ENCODE measurements at places on chromosomes 6 and 20. TPM values are rescaled to one million over a fixed set of nuclear protein-coding genes. Genes with fewer than 3 reads are reported as not detected.

The FLRT3 gene
- polyA plus RNA-seq: 0.26 TPM

The CEP85L gene
- 9.1 TPM for polyA plus RNA-seq

The CAGE1 gene
- 0.12 TPM for polyA plus RNA-seq

The CFB gene
- polyA plus RNA-seq: 0.86 TPM

The IMPG1 gene
- polyA plus RNA-seq: not detected

The PPP1R14C gene
- 0.90 TPM for polyA plus RNA-seq

The DDX43 gene
- polyA plus RNA-seq: 0.60 TPM

The FAM83C gene
- polyA plus RNA-seq: not detected

The OR2J1 gene
- polyA plus RNA-seq: not detected

The EMILIN3 gene
- polyA plus RNA-seq: 0.53 TPM

The RHAG gene
- not detected for polyA plus RNA-seq

The FABP7 gene
- 14.5 TPM for polyA plus RNA-seq

The RAD21L1 gene
- 0.38 TPM for polyA plus RNA-seq

The PHACTR1 gene
- polyA plus RNA-seq: 6.0 TPM

The SLC22A7 gene
- polyA plus RNA-seq: 0.14 TPM

DNA sequence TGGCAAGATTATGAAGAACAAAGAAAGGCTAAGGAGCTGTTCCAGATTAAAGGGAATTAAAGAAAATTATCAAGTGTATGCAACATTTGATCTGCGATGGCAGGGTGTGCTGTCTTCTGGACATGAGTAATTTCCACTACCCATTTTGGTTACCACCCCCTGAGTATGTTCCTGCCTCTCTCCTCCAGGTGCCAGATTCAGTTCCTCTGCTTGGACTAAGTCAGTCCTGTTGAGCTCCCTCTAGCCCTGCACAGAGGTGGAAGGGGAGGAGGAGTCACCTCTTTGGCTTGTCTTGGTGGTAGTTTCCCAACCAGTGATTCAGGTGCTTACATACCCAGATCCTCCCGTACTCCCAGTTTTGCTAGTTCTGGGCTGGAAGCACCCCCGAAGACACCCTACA is 22.2 kb upstream of the SNRPB2 start:
- DNase-seq: no peak

GRCh38 chr6:72553531-72554511 is 68.0 kb upstream of the KCNQ5 start:
- DNase-seq: peak; percentile 47

GRCh38 chr20:58981628-58982364 is 740 bp downstream of the NELFCD start:
- no peak for DNase-seq

DNA sequence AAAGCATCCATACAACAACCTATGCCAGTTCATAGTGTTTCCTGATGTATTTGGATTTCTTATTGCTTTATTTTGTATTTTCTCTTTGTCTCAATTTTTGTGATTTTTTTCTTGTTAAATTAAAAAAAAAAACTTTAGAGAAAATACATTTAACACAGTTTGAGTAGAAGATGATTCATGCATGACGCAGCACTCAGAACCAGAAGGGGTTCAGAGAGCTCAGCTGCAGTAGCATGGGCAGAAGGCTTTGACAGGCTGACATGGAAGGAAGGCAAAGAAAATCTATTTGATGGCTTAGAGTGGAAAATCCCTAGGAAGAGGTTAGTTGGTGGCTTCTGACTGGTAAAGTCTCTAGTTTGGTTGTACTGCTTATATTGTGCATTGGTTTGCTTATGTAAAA is 207.2 kb upstream of the STXBP5 start:
- DNase-seq: no peak

- DNase-seq: no peak
Measured at GRCh38 chr6:15145821-15146220, 100.0 kb upstream of the JARID2 start.

DNA sequence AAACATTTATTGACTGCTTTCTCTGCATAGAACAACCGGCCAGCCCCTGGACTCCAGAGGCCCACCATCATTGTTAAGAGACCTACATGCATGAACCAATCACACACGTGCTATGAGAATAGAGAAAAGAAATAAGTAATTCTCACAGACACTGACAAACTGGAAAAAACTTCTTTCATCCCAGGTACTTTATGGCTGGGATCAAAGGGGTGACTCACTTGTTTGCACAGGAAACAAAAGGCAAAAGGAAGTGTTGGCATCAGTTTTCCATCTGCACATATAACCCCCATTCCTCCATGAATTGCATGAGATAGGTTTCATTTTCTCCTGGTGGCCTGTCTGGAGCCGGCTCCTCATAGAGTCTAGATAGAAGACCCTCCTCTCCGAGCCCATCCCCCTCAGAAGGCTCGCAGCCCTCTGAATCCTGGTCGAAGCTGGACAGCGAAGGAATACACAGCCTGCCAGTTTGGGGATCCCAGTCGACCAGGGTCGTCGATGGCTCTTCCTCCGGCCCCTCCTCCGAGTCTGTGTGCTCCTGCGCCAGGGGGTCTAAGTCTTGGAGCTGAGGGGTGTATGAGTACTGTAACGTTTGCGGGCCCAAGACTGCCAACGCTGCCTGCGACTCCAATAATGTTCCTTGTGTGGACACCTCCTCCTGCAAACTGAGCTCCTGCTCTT is 43.3 kb downstream of the IL20RA start:
- DNase-seq: peak; percentile 56

DNA sequence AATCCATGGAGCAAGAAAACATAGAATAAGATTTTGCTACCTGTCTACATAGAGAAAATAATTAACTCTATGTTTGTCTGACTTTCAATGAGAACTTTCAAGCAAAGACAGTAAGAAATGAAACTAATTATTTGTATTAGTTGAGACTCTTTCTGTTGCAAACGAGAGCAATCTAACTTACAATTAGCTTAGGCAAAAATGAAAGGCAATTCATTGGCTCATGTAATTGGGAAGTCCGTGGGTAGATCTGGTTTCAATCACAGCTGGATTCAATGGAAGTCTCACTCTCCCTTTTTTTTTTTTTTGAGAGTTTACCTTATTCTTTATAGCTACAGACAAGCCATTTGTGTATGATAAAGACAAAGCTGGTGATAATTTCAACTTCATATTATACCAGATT is 68.2 kb upstream of the STXBP5 start:
- peak; percentile 30 for DNase-seq

DNA sequence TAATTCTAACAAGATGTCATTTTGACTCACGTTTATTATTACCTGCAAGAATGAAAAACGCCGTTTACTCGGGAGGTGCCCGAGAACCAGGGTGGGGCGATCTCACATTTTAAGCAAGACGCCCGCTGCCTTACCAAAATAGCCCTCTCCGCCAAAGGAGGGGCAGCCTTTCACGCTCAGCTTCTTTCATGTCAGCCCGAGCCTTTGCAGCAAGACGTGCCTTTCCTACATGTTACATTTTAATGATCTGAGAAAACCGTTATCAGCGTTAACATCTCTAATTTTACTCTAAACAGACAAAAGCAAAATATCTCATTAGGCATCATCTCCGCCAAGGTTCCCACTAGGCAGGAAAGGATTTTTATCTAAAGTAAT is 2.0 kb downstream of the BACH2 start:
- DNase-seq: peak; percentile 51

DNA sequence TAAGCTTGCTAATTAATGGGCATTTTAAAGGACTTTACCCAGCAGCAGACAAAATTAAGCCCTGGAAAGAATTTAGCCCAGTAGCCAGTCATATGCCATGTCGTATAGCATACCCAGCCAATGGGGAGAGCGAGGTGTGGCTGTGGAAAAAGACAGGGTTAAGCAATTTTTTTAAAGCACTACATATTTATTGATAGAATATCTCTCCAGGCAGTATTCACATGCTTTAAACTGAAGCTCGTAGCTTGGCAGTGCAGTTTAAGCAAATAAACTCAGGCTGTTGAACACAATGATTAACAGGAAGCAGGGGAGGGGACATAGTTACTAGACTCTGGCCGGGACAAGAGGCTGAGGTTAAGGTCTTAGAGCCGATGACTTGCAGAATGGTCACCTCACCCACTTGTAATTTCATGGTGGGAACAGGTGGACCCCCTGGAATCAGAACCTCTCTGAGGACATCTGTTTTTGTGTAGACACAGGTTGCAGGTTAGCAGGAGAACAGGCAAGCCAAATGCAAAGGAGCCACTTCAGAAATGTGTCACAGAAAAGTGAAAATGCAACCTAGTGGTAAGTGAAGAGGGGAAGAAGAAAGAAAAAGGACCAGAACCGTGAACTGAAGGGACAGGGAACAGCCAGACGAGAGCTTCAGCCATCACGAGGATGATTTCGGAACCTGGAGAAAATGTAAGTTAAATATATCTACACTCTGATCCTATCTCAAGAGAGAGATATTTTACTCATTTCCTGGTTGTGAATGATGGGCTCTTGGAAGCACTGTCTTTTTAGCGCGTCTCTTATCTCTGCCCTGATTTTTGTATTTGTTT is 7.2 kb downstream of the GCNT2 start:
- no peak for DNase-seq

- DNase-seq: peak; percentile 98
Measured at GRCh38 chr20:1423625-1424106, 30.8 kb upstream of the FKBP1A start.

- DNase-seq: no peak
Measured at GRCh38 chr6:45031601-45032000, 296.5 kb upstream of the RUNX2 start.

DNA sequence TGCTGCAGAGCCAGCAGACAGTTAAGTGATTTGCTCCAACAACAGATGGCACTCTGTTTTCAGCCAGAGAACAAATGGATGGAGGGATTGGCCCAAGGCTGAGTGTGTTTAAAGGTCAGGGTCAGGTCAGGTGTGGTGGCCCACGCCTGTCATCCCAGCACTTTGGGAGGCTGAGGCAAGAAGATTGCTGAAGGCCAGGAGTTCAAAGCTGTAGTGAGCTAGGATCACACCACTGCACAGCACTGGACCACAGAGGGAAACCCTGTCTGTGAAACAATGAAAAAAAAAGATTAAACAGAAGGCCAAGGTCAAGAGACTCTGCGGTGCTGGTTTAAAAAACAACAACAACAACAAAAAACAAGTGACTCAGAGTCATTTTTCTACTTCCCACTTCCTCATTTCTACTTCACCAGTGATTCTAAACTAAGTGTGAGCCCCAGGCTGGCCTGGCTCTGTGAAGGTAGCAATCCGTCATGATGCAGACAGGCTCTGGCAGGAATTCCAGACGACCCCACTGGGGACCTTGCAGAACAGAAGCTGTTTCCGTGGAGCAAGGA is 42.5 kb upstream of the ARMC2 start:
- no peak for DNase-seq

- DNase-seq: peak; percentile 37
Measured at GRCh38 chr20:46350201-46350985, 42.1 kb upstream of the CDH22 start.

DNA sequence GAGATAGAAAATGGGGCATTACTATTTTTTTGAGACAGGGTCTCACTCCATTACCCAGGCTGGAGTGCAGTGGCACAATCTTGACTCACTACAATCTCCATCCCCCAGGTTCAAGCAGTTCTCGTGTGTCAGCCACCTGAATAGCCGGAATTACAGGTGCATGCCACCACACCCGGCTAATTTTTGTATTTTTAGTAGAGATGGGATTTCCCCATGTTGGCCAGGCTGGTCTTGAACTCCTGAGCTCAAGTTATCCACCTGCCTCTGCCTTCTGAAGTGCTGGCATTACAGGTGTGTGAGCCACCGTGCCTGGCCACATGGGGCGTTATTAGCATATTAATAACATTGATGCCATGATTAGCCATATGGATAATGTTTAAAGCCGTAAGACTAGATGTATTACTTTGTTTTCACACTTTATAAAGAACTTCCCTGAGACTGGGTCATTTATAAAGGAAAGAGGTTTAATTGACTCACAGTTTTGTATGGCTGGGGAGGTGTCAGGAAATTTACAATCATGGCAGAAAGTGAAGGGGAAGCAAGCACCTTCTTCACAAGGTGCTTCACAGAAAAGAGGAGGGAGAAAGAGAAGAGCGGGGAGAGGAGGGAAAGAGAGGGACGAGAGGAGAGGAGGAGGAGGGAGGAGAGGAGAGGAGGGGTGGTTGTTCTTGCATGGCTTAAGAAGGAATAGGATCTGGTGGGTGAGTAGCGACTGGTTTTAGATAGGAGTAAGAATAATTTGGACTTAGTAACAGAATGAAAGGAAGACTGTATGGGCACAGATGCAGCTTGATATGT is 51.9 kb downstream of the MYO6 start:
- DNase-seq: no peak

DNA sequence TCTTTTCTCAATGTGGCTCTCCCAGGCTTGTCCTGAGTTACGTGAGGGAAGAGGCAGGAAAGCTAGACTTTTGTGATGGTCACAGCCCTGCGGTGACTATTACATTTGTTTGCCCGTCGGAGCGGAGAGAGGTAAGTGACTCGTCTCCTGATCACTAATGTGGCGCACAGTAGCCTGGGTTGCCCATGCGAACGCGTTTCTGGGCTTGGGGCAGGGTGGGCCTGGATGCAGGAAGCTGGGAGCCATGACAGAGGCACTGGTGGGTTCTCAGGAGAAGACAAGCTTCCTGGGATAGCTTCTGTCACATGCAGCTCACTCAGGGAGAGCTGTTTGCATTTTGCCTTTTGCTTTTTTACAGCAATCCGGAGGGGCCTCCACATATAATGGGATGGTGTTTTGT is 60.6 kb downstream of the IGF2R start:
- no peak for DNase-seq

GRCh38 chr6:155079985-155080452 is 84.9 kb downstream of the TIAM2 start:
- no peak for DNase-seq

DNA sequence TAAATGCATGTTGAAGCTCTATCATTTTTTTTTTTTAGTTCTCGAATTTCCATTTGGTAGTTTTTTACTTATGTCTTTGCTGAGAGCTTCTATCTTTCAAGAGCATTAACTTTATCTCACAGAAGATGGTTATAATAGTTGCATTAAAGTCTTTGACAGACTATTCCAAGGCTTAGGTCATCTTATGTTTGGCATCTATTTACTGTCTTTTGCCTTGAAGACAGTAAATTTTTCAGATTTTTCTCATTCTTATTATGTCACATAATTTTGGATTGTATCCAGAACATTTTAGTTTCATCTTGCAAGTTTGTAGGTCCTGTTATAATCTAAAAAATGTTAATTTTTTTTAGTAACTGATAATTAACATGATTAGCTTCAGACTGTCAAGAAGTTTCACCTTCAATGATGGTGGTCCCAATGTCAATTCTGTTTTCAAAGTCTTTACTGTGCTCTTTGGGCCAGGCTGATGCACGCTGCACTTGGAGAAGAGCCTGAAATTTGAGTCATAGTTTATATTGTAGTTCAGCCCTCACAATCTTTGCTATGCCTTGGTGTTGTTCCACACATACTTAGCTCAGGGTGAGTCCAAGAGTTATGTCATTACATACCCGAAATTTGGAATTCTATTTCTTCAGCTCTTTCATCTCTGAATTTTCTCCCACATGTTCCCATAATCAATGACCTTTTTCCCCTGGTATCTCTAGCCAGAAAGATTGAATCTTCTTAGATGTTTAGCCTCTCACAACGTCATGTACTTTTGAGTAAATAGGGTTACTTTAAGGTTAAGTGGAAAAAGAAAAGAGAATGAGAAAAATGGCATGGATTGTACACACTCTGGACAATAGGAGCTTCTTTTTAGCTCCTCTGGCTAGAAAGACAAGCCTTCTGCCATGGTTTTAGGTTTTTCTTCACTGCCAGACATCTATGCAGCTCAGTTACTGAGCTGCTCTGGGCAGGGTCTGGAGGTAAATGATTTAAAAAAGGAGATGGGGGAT is 110.3 kb upstream of the BTBD3 start:
- no peak for DNase-seq

GRCh38 chr6:74368746-74369145 is 672.7 kb downstream of the CD109 start:
- no peak for DNase-seq
